ENCODE measurements at places on chromosomes 13 and 19. TPM values are rescaled to one million over a fixed set of nuclear protein-coding genes. Genes with fewer than 3 reads are reported as not detected.

The NCAN gene
- total RNA-seq: 0.03 TPM

The ZNF813 gene
- total RNA-seq: 0.22 TPM

The LHB gene
- not detected for total RNA-seq

The SLC17A7 gene
- total RNA-seq: 0.49 TPM

The ZGLP1 gene
- 3.6 TPM for total RNA-seq

The CABP5 gene
- not detected for total RNA-seq

The SLC44A2 gene
- total RNA-seq: 6.6 TPM

The SLC10A2 gene
- total RNA-seq: not detected
